ENCODE measurements at places on chromosomes 2 and 18. TPM values are rescaled to one million over a fixed set of nuclear protein-coding genes. Genes with fewer than 3 reads are reported as not detected.

DNA sequence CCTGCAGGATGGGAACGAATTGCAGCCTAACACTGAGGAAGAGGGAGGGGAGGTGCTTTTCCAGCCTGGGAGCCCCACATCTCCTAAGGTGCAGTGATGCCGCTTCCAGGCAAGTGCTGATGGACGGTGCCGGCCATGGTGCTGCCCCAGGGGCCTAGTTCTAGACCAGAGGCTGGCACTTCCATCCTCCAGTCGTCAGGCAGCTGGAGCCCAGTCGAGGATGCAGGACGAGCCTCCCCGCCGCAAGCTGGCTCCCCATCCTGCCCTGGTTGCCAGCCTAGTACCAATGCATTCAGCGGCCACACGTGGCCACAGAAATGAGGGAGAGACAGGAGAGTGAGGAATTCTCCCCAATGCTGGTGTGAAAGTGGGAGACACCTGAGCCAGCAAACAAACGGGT lies 413.5 kb downstream of the ZNF516 start:
- H3K4me3 ChIP-seq: no peak overlapping the region
- no peaks in the 10 kb centered on the region for H3K4me1 ChIP-seq

DNA sequence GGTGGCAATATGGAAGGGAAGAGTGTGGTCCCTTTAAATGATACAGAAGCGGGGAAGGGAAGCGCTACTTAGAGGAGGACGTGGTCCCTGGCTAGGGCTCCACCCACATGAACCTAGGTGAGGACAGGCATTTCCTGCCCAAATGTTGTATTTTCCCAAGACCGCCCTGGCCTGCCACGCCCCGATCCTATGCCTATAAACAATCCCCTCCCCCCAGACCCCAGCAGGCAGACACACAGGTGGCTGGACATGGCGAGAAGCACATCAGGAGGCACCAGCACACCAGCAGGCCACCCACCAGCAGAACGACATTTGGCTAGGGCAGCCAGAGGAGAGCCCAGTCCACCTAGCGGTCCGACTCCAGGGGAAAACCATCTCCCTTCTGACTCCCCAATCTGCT lies 47.2 kb downstream of the METTL8 start:
- no peak overlapping the region for H3K4me3 ChIP-seq
- H3K27ac ChIP-seq: no peak overlapping the region
- peaks cover 4% of the 10 kb centered on the region for H3K36me3 ChIP-seq
- H3K27me3 ChIP-seq: peaks cover 1% of the 10 kb centered on the region
- DNase-seq: no peak
- H3K4me1 ChIP-seq: peaks cover 6% of the 10 kb centered on the region

DNA sequence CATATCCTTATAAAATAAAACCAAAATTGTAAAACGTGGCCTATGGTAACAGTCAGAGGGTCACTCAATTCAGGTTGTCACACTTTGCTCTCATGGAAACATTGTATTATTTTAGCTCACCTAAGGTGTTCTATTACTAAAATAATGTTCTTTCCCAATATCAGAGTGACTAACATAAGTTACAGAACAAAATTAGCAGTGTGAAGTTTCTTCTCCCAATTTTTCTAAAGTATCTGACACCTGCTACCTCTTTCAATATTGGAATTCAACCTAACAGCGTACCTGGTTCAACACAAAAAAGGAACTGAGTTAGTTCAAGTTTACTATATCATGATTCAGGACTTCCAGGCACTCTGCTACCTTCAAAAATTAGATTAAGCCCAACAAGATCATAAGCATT lies 190.4 kb downstream of the ZEB2 start:
- no peak overlapping the region for H3K4me3 ChIP-seq
- peaks cover 4% of the 10 kb centered on the region for H3K36me3 ChIP-seq
- H3K27ac ChIP-seq: no peak overlapping the region
- DNase-seq: no peak
- peaks cover 4% of the 10 kb centered on the region for H3K27me3 ChIP-seq

Gene TGIF1
- 72.5 TPM for total RNA-seq

Gene RFX8
- 5.0 TPM for total RNA-seq

- H3K27ac ChIP-seq: no peak overlapping the region
- H3K4me3 ChIP-seq: no peak overlapping the region
- peaks cover 7% of the 10 kb centered on the region for H3K4me1 ChIP-seq
- H3K36me3 ChIP-seq: no peaks in the 10 kb centered on the region
- DNase-seq: no peak
These were observed 1.5 kb upstream of the WNT10A start for GRCh38 chr2:218878926-218879761.

Gene SERPINB5
- not detected for total RNA-seq

GRCh38 chr18:62018759-62019041 lies 125.9 kb upstream of the RNF152 start:
- no peaks in the 10 kb centered on the region for H3K4me1 ChIP-seq
- H3K36me3 ChIP-seq: no peaks in the 10 kb centered on the region
- no peak overlapping the region for H3K27ac ChIP-seq
- no peaks in the 10 kb centered on the region for H3K27me3 ChIP-seq

Gene ALLC
- 0.26 TPM for total RNA-seq

Gene UGT1A9
- total RNA-seq: not detected

All from endothelial cell (in vitro differentiated cells).